Activated CD8-positive, alpha-beta memory T cell treated with anti-CD3 and anti-CD28 coated beads for 1 hour (primary cell): ENCODE measurements at places on chromosomes 3 and 15.

- DNase-seq, result no peak
Measured at GRCh38 chr3:169148448-169149348, 514.8 kb downstream of the MECOM start.

DNA sequence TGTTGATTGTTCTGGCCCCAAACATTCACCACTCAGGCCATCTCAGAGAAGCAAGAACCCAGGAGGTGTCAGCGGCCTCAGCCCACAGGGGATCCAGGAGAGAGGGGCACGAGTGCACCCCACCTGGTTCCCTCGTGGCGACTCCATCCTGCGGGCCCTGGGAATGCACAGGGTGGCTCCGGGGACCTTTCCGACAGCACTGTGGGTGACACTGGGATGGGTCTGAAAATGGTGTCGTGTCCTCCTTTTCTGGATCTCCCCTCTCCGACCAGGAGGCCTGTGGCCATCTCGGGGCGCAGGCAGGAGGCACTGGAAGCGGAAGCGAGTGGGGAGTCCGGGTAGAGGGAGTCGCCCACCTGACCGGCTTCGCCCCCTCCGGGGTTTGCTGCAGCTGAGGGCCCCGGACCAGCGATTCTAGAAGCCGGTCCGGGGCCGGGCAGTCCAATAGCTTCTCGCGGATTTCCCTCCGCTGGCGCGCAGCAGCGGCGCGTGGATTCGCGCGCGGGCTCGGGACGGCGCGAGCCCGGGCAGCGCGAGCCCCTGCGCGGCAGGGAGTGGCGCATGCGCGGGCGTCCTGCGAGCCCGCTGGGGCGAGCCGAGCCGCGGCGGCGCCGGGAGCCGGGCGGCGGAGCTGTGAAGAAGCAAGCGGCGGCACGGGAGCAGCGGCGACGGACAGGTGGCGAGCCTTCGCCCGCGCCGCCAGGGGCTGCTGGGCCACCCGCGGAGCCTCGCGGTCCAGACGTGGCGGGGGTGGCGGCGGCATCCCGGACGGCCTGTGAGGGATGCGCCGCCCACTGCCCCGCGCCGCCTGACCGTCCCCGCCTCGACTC is at the start of gene DOCK3:
TSS of gene DOCK3 (plus strand) at position 579 of the 830 bp plus-strand sequence. CDS start 337 bp downstream, outside the sequence.
- DNase-seq, result peak; percentile 10

- no peak for DNase-seq
Measured at GRCh38 chr3:188421836-188422540, 268.0 kb downstream of the LPP start.

DNA sequence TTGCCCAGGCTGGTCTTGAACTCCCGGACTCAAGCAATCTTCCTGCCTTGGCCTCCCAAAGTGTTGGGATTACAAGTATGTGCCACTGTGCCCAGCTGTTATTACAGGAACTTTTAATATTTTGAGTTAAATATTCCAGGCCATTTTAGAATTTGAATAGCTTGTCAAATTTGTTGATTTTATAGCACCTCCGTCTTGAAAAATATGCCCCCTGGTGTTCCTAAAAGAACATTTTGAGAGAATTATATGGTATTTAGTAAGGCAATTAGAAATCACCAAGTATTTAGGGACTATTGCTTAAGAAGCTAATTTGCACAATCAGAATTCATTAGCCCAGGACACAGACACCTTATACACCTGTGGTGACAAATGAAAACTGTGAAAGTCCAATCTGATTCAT is 23.7 kb downstream of the PDE8A start:
- no peak for DNase-seq

GRCh38 chr3:50324351-50325112 is 2.0 kb upstream of the HYAL2 start:
- DNase-seq, result peak; percentile 39
